Stimulated activated CD8-positive, alpha-beta memory T cell treated with anti-CD3 and anti-CD28 coated beads, Interleukin-7, amount 100 ng/mL, for 24 hours (primary cell): ENCODE measurements at places on chromosomes 7 and 10.
A peak's percentile ranks its signal among the peaks of the same experiment; 100 is the strongest.

DNA sequence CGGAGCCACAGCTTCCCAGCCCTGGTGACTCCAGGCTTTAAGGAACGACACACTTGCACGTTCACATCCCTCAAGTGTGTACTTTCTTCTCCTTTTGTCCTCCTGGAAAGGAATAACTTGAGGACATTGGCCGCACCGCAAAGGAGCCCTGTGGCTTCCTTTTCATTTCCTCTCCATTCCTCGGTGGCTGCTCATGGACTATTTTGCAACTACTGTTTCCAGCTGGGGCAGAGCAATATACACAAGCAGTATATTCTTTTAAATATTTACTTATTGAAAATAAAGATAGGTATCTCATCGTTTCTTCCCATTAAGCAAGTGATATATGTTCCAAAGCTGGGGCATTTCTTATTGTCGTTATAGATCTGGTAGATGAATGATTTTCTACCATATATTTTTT, 97.2 kb upstream of the LYZL1 start:
- DNase-seq, result no peak

- peak; percentile 4 for DNase-seq
Observed at GRCh38 chr10:52779541-52780390, 7.2 kb upstream of the MBL2 start.

DNA sequence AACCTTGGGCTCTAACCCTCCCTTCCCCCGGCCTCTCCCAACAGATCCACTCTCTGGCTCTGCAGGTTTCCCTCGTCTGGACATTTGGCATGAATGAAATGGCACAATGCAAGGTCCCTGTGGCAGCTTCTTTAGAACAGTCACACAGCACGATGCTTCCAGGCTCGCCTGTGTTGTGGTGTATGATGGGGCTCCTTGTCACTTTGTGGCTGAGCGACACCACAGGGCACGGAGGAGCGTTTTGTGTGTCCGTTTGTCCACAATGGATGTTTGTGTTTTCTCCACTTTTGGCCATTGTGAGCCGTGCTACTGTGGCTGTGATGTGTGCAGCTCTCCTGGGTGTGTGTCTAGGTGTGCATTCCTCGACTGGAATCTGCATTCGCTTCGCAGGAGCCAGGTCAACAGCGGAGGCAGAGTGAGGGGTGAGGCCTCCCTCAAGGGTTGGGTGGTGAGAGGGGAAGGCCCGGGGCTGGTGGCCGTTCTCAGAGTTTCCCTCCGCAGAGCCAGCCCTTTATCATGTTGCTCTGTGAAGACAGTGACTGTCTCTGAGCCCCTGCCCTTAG, 22.3 kb upstream of the SHH start:
- DNase-seq, result no peak

GRCh38 chr7:16063221-16063620, 358.1 kb downstream of the CRPPA start:
- DNase-seq, result no peak

DNA sequence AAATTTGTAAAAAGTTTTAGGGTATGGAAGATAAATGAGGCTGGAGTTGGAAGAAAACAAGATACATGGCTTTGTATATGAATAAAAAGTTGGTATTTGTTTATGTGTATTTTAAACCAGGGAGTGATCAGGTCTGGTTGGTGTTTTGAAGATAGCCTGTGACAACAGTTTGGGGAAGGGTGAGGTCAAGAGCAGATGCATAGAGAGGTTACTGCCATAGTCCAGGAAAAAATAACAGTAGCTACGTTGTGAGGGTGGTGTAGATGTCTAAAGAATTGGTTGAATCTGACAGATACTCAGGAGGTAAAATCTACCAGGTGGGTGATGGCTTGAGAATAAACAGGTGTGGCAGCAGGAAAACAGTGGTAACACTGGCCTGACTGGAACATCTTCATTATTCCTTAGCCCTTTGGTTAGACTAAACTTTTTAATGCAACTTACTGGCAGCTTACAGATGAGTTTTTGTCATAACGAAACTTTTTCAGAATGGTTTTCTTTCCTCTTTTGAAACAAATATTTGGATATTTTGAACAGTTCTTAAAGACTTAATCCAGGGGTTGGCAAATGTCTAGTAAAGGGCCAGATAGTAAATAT, 25.5 kb downstream of the ZNRF2 start:
- no peak for DNase-seq

DNA sequence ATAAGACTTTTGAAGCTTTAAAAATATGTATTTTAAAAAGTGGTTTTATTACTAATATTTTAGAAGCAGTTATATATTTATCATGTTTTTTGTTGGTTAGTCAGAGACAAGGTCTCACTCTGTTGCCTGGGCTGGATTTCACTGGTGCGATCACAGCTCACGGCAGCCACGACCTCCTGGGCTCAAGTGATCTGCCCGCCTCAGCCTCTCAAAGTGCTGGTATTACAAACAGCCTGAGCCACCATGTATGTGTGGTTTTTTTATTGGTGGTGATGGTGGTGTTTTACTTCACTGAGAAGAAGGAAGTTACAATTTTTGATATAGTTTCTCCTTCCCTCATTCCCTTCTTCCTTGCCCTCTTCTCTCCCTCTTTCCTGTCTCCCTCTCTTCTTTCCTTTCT, 13.4 kb downstream of the NHLRC2 start:
- DNase-seq, result no peak

GRCh38 chr7:132429181-132429580, 147.1 kb downstream of the PLXNA4 start:
- no peak for DNase-seq

- DNase-seq, result no peak
Observed at GRCh38 chr10:33524966-33525365, 190.5 kb upstream of the NRP1 start.

DNA sequence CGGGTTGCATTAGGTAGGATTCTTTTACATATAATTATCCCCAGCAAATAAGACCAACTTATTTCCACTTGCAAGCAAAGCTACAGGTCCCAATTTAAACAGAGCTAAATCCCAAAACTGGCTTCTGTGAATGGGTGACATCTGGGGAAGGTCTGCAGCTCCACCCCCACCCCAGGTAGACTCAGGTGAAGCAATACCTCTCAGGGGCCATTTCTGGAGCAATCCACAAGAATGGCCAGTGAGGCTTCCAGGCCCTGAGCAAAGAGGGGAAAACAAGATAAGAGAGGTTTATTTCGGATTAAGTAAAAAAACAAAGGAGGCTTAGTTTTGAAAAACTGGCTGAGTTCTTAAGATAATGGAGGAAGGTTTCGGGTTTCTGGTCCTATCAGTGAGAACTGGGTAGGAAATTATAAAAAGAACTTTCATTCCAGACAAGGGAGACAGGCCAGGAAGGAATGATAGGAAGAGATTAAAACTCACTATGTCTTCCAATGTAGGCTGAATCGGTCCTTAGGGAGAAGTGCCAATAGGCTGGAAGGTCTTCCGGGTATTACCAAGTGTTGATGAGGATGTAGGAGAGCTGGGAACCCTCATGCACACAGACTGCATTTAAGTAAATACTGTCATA, 25.4 kb downstream of the SH3PXD2A start:
- no peak for DNase-seq

DNA sequence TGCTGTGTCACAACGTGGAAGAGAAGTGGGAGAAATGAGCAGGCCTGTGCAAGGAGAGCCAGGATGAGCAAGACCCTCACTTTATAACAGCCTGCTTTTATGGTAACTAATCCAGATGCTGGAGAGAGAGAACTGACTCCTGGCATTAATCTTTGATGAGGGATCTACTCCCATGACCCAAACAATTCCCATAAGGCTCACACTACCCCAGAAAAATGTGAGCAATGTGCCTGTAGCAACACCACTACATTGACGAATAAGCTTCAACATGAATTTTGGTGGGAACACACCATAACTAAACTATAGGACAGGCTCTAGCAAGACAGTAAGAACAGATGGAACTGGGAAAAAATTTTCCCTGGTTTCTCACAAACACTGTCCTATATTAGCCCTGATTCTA, 173.6 kb upstream of the PRSS58 start:
- no peak for DNase-seq

- no peak for DNase-seq
Observed at GRCh38 chr7:1193593-1194424, 33.8 kb upstream of the ZFAND2A start.

- DNase-seq, result no peak
Observed at GRCh38 chr10:58300676-58301075, 31.7 kb downstream of the CISD1 start.

DNA sequence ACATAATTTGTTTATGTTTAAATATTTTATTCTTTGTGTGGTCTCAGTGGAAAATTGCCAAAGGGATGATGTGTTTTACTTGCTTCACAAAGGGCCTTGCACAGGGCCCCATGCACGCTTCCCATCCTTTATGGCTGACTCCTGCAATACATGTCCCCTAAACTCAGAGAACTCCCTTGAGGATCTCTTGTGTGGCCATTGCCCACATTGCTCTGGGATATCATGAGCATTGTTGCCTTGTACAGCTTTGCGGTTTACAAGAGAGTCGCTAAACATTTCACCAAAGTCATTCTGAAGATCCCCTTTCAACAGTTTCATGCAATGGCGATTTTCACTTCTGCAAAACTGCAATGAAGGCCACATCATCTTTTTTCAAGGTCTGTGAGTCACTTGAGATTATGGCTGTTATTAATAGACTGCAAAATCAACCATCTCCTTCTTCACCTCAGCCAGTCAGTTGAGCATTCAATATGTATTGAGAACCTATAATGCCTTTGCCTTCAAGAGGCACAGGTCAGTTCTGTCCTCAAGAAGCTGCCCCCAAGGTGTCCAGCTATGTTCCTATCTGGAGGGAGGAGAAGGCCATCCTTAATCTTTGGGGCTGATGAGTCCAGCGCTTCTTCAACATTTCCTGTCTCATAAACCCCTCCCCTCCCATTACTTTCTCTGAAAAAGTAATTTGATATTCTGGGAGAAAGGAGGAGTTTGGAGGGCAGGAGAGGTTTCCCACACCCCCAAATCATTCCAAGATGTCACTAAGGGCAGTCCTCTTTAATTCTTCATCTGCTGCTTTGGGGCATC, 108.1 kb downstream of the CCDC71L start:
- no peak for DNase-seq

DNA sequence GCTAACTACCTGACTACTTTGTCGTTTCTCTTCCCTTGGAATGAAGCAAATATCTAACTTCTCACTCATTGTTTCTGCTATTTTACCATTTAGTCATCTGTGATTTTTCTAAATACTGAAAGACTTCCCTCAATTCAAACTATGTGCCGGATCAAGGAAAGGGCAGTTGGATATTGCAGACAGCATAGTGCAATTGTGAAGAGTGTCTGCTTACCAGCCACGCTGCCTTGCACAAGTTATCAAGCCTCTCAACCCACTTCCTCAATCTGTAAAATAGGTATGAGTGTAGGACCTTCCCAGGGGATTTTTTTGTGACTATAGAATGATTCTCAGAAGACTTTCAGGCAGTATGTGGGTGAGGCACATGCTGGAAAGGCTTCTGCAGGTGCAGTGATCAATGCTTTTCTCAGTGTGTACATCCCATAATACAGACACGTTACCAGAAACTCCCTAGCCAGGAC, 54.3 kb downstream of the EGFR start:
- no peak for DNase-seq

GRCh38 chr7:134083766-134084487, 43.2 kb upstream of the LRGUK start:
- no peak for DNase-seq

GRCh38 chr7:150322114-150322832, 882 bp upstream of the LRRC61 start:
- peak; percentile 25 for DNase-seq

- no peak for DNase-seq
Observed at GRCh38 chr10:88136712-88137111, 273.3 kb downstream of the PTEN start.

DNA sequence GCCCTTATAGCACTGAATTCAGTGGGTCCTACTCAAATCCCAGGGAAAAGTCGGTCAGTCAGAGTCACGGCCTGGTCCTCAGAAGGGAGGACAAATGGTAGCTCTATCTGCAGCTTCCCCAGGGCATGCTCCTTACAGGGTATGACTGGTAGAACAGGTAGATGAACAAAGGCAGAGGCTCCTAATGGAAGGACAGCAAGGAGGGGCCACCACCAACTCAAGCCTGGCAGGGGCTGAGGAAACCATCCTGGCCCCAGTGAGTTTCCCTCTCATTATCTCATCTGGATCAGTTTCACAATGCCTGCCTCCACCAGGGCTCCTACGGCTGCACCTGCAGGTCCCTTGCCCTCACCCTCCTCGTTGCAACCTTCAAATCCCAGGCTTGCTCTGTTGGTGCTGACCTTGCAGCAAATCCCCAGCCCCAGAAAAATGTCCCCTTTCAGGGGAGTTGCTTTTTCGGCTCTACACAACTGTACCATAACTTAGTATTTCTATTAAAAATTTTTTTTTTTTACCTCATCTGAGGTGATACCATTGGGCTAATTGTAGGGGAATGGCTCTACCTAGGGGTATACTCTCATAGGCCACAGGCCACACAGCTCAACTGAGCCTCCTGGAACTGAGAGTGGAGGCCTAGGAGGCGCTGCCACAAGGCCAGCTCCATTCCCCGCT, 2.4 kb upstream of the MYO1G start:
- DNase-seq, result no peak

DNA sequence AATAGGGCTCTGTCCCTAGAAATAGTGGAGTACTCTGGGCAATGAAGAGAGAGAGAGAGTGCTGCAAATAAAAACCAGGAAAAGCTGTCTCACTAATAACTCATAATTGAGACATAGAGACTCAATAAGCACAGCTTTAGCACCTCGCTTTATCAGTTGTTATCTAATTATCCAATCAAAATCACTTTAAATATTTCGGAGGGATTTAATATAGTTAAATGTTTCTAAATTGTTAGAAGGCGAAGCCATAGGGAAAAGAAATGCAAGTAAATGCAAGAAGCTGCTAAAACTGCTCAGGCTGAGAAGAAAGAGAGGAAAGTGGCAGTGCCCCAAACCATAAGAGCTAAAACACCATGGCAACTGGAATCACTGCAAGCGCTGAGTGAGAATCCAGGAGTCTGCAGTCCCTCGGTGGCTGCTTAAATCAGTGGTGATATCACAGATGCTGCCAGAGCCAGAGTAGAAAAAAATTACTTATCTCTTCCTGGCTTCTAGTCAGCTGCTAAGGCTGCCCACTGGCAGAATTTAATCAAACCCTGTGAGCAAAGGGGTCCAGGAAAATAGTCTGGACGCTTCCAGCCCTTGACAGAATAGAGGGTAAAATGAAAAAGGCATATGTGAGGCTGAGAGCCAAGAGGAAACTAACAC, 150.4 kb upstream of the CHRM2 start:
- DNase-seq, result no peak

DNA sequence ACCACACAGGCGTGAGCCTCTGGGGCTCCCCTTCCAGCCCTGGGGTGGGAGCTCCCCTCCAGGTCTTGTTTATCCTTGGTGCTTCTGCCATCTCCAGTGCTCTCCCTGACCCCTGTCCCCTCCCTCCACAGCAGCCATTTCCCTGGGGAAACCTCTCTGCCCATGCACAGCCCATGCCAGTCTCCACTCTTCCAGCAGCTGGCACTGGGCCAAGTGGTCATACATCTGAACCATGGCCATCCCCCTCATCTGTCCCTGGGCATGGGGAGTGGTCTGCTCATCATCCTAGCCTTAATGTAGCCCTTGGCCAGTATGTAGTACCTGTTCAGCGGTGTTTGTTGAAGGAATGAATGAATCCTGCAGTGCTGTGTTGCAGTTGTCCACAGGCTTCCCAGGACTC, 172.4 kb upstream of the ZNF32 start:
- no peak for DNase-seq

GRCh38 chr7:680411-681127, 45.9 kb upstream of the DNAAF5 start:
- no peak for DNase-seq

GRCh38 chr7:131480384-131481315, 75.8 kb downstream of the PODXL start:
- no peak for DNase-seq

- DNase-seq, result no peak
Observed at GRCh38 chr10:77177589-77177988, 460.0 kb downstream of the KCNMA1 start.

GRCh38 chr10:98638920-98639319, 192.2 kb upstream of the HPS1 start:
- no peak for DNase-seq
